ENCODE measurements at places on chromosomes 1 and 21. TPM values are rescaled to one million over a fixed set of nuclear protein-coding genes. Genes with fewer than 3 reads are reported as not detected.

- DNase-seq: no peak
Observed at GRCh38 chr1:1406101-1406820, 832 bp downstream of the MRPL20 start.

Gene SLC50A1
- 48.0 TPM for total RNA-seq

- no peak for DNase-seq
Observed at GRCh38 chr1:24388331-24388885, 25.2 kb downstream of the STPG1 start.

- DNase-seq: no peak
Observed at GRCh38 chr1:163922743-163923201, 601.0 kb downstream of the NUF2 start.

Gene SPRR2B
- total RNA-seq: not detected

- no peak for DNase-seq
Observed at GRCh38 chr1:22699681-22700520, 10.7 kb upstream of the EPHB2 start.

Gene AMY1B
- total RNA-seq: 1.9 TPM

Gene FOXD2
- 1.2 TPM for total RNA-seq

Gene CAMTA1
- 100 TPM for total RNA-seq

DNA sequence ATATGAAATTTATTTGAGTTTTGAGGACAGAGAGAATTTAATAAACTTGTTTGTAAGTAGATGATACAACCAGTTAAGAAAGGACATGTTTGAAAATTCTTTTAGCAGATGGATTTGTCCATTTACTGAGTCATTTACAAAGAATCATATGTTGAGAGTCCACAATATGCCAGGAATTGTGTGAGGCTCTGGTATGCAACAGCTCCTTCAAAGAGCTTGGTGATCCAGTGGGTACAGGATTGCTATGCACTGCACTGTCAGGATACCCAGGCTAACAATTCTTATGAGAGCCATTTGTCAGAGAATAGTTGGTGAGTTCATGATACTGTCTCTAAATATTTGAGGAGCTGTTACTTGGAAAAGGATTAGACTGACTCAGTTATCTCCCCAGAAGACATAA is 11.0 kb downstream of the DNM3 start:
- no peak for DNase-seq

GRCh38 chr21:44365967-44366585 is 12.7 kb downstream of the TRPM2 start:
- DNase-seq: no peak

DNA sequence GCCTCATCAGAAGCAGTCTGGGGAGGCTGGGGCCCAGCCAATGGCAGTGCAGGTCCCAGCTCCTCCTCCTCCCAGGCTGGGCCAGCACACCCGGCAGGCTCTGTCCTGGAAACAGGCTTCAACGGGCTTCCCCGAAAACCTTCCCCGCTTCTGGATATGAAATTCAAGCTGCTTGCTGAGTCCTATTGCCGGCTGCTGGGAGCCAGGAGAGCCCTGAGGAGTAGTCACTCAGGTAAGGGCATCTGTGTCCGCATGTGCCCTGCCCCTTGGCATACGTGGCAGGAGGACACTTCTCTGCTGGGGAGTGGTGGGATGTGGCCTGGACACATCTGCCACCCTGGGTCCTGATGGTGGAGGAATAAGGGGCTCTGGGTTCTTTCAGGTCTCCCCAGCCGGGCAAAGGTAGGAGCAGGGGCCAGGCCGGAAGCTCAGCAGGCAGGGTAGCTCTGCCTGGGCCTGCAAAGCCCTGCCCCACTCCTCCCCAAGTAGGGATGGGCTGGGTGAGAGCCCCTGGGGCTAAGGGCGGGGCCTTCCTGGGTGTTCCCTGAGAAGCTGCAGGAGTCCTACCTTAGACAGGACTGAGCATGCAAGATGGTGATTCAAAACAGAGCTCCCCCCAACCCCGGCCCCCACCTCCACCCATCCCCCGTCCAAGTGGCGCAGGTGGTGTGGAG is at the start of gene GJB5:
GJB5 (plus strand) TSS at position 84 of the 674 bp plus-strand sequence. CDS start 2,284 bp downstream, outside the sequence.
- peak; percentile 88 for DNase-seq

GRCh38 chr1:184034761-184035379 is 2.7 kb downstream of the COLGALT2 start:
- no peak for DNase-seq

DNA sequence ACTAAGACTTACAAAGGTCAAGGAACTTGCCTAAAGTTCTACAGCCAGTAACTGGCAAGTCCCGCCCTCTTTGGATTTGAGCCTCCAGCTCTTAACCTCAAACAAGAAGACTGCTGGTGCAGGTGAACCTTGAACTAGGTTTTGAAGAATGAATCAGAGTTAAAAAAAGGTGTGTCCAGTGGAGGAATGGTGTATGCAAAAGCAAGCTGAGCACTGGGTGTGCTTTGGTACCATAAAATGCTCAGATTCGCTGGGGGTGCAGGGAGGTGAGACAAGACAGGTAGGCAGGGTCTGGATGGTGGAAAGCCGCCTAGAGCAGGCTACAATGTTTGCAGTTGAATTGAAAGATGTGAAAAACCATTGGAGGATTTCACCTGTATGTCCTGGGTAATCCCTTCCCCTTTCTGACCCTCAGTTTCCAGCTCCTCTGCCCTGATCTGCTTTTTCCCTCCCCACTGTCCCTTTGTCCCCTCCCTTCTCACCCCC is 39.8 kb downstream of the FOXD2 start:
- peak; percentile 11 for DNase-seq

DNA sequence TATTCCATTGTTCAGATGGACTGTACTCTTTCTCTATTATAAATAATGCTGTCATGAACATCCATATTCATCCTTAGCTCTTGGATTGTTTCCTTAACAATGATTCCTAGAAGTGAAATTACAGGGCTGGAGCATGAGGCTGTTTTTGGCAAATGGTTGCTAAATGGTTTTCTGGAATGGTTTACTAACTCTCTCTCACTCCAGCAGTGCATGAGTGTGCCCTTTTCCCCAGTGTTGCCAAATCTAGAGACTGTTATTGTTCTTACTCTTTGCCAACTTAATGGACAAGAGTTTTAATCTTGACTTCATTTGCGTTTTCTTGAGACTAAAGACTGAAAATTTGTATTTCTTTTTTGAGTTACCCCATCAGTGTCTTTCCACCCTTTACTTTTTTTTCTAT is 113.0 kb downstream of the PAPPA2 start:
- DNase-seq: no peak

Gene UBL4B
- total RNA-seq: 8.4 TPM

Gene FALEC
- not detected for total RNA-seq

Gene RAB3B
- 23.6 TPM for total RNA-seq

DNA sequence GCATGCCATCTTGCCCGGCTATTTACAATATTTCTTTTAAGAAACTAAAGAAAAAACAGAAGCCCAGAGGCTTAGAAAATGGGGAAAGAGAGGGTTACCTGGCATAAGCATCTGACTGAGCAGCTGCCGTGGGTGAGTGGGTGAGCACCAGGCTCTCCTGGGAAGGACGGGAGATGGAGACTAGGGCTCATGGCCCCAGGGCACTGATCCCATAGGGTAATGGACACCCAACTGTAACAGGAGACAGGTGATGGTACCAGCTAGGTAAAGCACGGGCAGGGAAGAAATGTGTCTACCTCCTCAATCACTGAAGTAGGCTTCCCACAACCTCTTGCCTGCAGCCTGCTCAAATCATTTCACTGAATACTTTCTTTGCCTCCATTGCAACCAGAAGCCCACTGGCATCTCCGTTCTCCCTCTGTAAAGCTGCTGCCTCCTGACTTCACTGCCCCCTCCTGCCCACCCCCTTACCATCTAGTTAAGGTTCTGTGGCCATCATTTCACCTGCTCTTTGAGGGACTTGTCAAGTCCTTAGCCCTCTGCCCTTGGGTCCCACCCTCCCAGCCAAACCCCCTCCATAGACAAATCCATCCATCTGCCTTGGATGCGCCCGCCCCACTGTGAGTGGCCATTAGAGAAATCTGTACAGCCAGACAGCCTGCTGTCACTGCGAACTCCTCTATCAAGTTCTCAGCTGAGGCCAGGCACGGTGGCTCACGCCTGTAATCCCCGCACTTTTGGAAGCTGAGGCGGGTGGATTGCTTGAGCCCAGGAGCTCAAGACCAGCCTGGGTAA is 6.2 kb downstream of the TMEM125 start:
- DNase-seq: no peak

DNA sequence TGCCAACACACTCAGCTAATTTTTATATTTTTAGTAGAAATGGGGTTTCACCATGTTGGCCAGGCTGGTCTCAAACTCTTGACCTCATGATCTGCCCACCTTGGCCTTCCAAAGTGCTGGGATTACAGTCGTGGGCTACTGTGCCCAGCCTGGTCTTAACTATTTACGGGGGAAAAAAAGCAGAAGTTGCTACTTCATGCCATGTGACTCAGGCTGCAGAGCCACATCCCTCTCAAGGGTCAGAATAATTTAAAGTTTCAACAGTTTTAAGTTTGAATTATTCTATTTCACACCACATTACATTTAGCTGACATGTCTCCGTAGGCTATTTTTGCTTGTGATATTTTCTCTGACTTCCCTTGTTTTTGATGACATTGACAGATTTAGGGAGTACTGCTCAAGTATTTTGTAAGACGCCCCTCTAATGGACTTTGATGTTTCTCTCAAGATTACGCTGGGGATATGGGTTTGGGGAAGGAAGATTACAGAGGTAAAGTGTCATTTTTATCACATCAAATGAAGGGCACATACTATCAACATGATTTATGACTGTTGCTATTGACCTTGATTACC is 14.6 kb upstream of the AGBL4 start:
- DNase-seq: no peak

Gene CLDN14
- total RNA-seq: not detected

- DNase-seq: no peak
Observed at GRCh38 chr1:147600119-147601111, 59.1 kb downstream of the BCL9 start.

Gene GIPC2
- 2.2 TPM for total RNA-seq

GRCh38 chr1:230416430-230416829 is 9.7 kb downstream of the PGBD5 start:
- DNase-seq: no peak

DNA sequence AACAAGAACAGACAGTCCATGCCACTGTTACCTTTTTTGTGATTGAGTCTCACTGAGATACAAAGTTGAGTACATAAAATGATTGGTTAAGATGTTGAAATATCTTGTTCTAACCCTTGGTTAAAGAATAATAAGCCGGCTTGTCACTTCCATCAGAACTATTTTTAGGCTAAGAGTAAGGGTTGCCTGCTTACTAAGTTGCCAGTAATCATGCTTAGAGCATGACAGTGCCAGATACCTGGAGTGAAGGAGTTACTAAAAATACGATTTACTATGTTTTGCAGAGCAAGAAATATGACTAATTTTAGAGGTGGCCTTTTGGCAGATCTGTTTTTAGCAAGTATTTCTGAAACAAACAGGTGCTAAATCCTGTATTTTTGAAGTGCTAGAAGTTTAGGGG is 6.0 kb downstream of the HUNK start:
- DNase-seq: no peak

Gene TNNT2
- 2.2 TPM for total RNA-seq

- DNase-seq: peak; percentile 21
Observed at GRCh38 chr1:41122851-41123518, 101.5 kb upstream of the SLFNL1 start.

DNA sequence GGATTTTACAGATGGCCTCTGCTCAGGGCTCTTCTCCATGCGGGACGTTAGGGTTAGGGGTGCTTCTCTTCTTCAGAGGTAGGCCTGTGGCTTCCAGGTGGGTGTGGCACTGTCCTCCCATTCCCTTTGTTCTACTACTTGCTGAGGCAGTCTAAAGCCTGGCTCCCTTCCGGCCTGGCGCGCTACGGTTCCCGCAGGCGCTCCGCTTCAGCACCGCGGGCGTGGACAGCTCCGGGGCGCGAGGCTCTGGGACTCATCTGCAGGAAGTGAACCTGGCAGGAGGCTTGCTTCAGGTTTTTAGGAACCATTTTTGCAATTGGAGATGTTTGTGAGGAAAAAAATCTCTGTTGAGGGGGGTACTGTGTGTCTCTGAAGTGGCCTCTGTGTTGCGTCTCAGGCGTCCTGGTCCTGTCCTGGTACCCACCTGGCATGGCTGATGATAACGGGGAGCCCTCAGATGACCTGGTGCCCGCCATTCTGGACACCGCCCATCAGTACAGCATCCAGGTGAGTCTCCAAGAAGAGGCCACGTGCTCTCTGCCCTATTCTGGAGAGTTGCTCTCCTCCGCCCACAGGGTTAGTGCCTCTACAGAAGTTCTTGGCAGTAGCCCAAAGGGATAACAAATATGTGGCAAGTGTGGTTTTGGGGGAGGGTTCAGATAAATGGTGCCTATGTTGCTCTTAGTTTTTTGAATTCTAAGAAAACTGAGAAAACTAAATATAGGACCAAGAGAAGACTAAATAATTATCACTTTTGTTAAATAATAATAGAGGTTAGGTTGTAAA is 1.9 kb downstream of the MANEAL start:
- peak; percentile 41 for DNase-seq

- no peak for DNase-seq
Observed at GRCh38 chr1:9942399-9942938, 722 bp downstream of the LZIC start.
